ENCODE measurements at places on chromosomes 6 and 20.
A peak's percentile ranks its signal among the peaks of the same experiment; 100 is the strongest.

DNA sequence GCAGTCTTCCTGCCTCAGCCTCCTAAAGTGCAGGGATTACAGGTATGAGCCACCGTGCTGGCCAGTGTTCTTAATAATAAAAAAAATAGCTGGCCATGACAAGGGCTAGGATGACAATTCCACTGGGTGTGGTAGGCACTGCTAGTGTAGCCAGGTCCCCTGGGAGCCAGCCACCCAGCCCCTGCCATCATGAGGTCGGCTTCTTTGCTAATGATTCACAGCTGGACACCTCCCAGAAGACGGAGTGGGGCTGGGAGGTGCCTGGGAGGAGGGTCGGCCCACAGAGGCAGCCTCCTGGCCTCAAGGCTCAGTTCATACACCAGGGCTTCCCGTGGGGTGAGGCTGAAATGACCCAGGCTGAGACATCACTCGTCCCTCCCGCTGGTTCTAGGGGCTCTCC, 230.4 kb downstream of the TAF4 start:
- DNase-seq, result no peak

DNA sequence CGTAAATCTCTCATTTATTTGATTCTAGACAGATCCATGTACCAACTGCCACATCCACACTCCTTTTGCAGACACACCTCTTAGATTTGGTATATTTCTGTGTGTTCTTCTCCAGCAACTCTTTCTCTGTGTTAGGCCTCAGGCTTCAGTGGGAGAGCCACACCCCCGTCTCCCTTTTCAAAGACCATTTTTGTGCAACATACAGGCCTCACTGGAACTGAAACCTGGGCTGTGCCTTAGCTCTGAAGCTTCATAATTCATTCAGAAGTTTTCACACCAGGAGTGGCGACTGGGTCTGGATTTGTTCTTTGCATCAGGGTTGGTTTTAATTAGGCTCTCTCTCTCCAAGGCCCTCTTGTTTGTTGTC, 170.2 kb downstream of the THBS2 start:
- DNase-seq, result no peak

- DNase-seq, result no peak
These were observed 31.5 kb downstream of the SLC16A10 start for GRCh38 chr6:111118826-111119225.

- DNase-seq, result peak; percentile 84
These were observed 1.0 kb downstream of the LRP11 start for GRCh38 chr6:149862922-149863697.

DNA sequence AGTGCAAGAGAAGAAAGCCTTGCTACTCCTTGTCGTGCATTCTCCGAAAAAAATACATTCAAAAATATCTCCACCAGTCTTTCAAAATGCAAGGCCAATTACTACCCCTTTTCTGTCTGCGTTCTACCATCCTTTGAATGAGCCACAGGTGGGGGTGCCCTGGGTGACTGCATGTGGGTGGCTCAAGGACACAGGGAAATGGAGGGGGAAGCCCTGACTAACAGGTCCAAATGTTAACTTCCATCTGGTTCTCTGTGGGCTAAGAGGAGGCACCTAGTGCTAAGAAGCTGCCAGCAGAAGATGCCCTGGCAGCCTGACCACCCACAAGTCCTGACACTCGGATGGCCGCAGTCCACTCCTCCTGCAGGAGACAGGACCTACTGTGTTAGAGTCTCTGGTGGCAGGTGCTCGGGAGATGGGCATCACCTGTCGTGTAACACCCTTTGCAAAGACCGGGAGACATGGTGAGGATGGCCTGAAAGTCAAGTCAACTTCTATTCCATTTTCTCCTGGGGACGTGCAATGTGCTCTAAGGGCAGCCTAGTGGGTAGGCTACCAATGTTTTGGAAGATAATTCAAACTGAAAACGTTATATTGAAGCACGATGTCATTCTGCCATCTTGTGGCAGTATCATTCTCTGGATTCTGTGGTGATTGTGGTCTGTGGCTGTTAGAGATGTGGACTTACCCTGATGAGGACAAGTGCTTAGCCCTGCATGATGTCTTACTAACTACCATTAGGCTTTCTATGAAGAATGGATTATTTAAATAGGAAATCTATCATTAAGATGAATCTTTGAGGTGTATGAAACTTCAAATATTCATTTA, 27.4 kb upstream of the IGF2R start:
- DNase-seq, result peak; percentile 67

GRCh38 chr20:33305589-33306057, 22.6 kb downstream of the BPIFB1 start:
- DNase-seq, result no peak

DNA sequence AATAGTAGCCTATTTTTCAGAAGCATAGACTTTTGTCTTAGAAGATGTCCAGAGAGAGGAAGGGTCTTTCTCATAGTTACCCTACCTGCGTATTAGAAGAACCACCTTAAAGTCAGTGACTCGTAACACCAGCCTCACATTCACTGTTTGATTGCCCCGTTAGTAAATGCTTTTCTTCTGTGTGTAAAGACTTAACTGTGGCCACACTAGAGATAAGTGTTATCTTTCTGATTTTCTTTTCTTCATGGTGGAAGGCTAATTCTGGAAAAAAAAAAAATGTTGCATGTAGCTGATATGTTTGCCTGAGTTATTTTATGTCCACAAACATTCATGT, 83.9 kb downstream of the SAMD3 start:
- no peak for DNase-seq

- peak; percentile 92 for DNase-seq
These were observed 59.9 kb upstream of the MAP7 start for GRCh38 chr6:136609873-136610706.

DNA sequence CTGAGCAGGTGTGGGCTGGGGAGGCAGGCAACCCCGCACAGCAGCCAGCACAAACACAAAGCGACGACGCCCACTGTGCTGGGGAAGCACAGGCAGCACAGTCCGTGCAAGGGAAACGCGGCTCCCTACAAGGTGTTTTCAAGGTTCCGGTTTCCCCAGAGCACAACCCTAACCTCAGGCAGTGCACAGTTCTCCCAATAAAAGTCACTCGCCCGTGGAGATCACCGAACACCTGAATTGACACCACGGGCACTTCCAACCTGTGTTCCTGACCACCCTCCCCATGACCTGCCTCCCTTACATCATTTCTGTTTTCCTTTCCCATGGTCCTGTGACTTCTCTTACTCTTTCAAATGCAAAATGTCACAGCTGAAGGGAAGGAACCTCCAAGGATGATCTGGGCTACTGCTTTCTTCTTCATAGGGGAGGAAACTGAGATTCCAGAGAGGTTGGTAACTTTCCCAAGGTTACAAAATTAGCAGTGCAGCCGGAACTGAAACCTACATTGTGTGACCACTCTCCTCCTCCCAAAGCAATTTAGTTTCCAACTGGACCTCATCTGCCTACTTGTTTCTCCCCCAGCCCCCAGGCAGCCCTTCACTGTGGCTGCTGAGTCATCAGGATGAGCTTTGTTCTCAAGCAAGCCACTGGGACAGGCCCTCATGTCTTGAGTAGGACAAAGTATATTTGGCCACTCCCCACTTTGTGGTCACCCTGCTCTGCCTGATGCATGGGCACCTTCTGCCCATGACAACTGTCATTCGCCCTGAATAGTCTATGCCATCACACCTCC, 125.3 kb downstream of the ATXN1 start:
- peak; percentile 95 for DNase-seq

- DNase-seq, result no peak
These were observed 61.9 kb downstream of the COL9A1 start for GRCh38 chr6:70241031-70241430.

GRCh38 chr6:30399390-30400058, 54.6 kb downstream of the RPP21 start:
- DNase-seq, result no peak

DNA sequence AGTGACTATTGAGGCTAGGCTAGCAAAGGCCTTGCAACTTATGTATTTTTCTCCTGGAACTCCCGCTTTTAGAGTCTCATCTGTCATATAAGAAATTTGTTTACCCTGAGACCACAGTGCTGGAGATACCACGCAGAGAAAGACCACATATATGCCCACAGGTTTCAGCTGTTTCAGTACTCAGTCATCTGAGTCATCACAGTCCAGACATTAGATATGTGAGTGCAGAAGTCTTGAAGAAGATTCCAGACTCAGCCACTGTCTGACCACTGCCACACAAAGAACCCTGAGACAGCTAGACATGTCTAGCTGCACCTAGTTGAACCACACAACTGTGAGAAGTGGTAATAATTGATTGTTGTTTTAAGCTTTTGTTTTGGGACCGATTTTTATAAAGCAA, 648.3 kb downstream of the EPM2A start:
- no peak for DNase-seq

DNA sequence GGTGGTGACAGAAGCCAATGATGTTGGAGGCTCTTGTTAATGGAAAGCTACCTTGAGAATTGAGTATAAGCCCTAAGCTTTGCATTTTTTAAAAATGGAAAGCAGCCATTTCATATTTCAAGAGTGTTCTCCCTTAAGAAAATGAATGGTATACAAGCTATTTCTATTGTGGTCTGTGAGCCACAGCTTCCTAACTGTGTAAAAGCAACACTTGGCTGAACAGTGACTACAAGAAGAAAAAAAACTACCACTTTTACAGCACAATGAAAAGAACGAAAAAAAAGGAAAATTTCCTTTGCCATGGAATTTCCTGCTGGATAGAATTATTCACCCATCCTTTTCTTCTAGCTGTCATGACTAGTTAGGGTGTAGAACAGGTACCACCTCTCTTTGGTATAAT, 397.1 kb upstream of the BTBD3 start:
- no peak for DNase-seq

DNA sequence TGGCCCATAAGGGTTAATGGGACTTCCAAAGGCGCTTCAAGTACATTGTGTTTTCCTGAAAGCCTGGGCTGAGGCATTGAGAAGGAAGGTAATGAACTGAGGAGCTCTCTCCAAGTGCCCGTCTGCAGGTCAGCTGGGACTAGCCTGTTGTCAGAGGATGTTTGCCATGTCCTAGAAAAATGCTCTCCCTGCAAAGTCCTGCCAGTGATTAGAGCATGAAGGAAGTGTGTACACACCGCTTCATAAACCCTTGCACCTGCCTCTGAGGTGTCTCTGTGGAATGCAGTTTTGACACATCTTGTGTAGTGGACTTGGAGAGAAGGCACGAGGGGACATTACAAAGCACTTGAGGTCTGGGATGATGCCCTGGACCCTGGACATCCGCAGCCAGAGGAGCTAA, 506.7 kb downstream of the KIF16B start:
- DNase-seq, result no peak

GRCh38 chr20:272718-273117, 15.2 kb downstream of the DEFB132 start:
- DNase-seq, result no peak

GRCh38 chr6:509676-510075, 118.1 kb downstream of the IRF4 start:
- DNase-seq, result no peak

DNA sequence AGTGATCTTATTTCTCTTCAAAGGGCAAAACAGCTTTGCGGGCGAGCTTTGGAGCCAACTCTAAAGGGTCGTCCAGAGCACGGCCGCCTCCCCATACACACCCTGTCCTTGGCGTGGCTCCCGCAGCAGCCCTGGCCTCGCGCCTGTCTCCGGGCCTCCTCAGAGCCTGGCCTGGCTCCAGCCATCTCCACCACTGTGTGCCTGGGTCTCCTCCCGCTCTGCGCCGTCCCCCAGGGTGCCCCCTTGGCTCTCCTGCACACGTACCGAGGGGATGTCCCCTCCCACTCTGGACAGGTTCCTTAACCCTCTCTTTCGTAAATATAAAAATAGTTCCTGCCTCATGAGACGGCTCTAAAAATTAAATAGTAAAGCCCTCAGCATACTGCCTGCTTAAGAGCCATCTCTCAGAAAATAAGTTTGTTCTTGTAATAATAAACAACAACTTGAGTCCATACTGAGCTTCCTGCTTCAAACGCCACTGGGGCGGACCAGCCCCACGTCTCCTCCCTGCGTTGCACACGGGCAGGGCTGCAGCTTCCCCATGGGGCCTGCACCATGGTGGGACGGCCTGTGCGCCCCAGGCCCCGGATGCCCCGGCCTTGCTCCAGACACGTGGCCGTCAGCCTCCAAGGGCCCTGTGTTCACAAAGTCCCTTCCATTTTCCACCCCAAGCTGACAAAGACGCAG, 226.2 kb downstream of the TTLL2 start:
- no peak for DNase-seq

DNA sequence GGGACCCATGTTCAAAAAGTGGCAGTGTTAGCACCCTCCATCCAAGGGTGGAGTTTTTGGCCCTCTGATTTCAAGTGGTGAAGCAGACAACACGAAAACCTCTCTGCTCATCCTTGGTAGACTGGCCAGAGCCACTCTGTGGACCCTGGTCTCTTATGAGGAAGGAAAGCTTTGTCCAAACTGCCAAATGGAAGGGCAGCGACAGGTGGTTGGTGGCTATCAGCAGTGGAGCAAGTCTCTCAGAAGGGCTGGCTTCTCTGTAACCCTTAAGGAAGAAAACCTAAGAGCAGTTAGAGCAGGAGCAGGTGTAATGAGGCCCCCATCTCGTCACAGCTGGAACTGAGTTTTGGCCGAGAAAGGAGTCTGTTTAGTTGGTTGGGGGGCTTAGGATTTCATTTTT, 155.8 kb downstream of the SLC16A10 start:
- DNase-seq, result no peak

DNA sequence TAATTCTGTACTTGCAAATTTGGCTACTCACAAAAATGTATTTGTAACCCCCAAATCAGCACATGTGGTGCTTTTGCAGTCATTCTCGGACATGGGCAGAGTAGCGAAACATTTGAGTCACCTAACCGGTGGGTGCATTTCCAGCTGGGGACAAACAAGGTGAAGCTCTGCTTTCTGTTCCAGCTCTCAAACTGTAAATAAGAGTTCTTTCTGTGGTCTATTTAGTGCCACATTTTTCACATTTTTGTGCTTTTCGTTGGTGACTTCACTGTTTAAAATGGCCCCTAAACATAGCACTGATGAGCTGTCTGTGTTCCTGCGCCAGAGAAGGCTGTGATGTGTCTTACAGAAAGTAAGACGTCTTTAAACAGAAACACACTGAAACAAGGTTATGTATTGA, 244.5 kb downstream of the CDC5L start:
- no peak for DNase-seq

GRCh38 chr20:34388678-34389077, 25.6 kb downstream of the ITCH start:
- no peak for DNase-seq

GRCh38 chr6:107064579-107065065, 36.6 kb downstream of the MTRES1 start:
- peak; percentile 78 for DNase-seq

- DNase-seq, result peak; percentile 67
These were observed 40.6 kb downstream of the TXLNB start for GRCh38 chr6:139251045-139251690.

- DNase-seq, result no peak
These were observed 660.4 kb upstream of the SLC35B3 start for GRCh38 chr6:9095729-9096128.
